ENCODE measurements at places on chromosomes 3 and 15.
A peak's percentile ranks its signal among the peaks of the same experiment; 100 is the strongest.

GRCh38 chr3:16319307-16319706 is 54.3 kb downstream of the OXNAD1 start:
- peak; percentile 60 for DNase-seq

GRCh38 chr3:172627057-172627809 is 83.6 kb downstream of the NCEH1 start:
- no peak for DNase-seq

DNA sequence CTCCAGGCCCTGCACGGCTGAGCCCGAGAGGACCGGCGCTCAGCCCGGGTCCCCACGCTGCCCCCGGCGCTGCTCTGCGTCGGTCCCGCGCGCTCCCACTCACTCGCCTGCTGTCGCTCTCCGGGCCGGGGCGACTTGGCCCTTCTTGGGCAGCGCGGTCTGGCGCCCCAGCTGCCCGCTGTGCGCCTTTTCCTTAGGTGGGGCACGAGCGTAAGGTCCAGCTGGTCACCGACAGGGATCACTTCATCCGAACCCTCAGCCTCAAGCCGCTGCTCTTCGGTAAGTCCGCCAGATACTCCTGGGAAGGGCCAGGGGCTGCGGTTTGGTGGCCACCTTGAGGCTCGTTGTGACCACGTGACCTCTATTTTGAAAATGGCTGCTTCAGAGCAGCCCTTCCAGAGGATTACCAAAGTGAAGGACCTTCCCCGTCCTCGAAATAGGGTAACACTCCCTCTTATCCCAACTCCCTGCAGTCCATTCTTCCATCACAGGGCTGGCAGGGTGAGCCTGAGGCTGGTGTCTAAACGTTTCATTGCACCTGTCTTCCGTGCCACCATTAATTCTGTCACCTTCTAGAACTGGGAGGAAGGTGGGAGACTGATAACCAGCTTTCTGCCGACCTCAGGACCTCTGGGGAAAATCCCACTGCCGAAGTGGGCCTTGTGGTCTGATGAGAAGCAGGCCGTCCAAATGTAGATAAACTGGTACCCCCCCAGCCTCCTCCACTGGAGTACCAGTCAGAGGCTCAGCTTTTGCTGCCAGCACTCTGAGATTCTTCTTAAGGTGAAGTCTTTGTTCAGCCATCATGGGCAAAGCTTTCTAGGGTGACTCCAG is 812 bp downstream of the P4HTM start:
- no peak for DNase-seq

DNA sequence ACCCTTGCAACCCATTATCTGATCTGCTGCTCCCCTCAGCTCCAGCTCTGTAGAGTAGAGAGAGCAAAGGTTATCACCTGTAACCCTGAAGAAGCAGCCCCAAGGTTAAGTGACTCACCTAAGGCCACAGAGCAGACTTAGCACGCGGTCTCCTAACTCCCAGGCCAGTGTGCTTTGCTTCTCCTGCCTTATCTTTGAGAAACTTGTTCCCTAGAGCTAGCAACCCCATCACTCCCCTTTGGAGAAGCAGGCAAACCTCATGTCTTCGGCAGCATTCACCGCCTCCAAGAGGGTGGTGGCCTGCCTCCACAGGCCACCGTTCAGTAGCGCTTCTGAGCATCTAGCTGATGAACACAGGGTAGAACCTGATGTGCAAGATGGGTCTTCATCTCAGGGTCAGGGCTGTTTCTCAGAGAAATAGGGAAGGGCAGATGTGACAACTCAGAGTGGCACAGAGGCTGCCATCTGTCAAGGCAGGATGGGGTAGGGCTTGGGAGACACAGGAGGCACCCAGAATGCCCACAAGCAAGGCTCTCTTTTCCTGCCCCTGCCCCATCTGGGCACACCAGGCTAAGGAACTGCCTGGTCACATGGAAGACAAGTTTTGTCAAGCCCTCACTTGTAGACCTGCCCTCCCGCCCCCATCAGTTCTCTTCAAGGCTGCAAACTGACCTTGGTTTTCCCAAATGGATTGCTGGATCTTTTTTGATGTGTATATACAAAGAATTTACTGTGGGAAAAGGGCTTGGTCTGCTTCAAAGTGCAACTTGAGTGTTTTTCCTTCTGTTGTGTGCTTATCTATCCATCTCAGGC is 34.9 kb upstream of the CLK3 start:
- no peak for DNase-seq

GRCh38 chr15:88004399-88004798 is 252.1 kb downstream of the NTRK3 start:
- no peak for DNase-seq

- DNase-seq, result no peak
Observed at GRCh38 chr3:47571391-47572175, 7.1 kb downstream of the CSPG5 start.

- DNase-seq, result no peak
Observed at GRCh38 chr3:31014317-31015040, 120.0 kb upstream of the GADL1 start.

DNA sequence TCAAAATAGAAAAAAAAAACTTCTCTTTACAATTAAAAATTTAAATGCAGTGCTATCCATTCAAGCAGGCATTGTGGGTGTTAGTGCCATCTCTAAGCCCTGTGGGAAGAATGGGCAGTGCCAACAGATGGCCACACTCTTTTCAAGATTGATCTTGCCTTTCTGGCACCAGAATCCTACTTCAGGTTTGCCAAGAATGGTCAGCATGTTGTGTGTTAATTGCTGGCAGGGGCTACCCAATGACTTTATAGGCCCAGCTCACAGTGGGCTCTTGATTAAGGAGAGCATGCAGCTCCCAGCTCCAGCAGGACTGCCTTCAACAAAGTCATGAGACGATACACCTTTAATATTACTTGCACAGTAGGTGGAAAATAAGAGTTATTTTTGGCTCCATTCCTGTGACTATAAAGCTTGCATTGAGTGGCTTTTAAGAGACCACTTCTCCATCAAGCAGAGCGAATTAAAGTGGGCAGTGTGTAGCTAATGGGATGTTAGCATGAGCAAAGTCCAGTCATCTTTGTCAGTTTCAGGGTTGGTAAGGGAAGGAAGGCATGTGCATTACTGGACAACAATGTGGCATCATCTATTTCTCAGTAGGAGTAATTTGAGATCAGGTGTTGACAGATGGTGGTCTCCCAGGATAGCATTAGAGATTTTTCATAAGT is 476.8 kb downstream of the C3orf38 start:
- DNase-seq, result no peak

DNA sequence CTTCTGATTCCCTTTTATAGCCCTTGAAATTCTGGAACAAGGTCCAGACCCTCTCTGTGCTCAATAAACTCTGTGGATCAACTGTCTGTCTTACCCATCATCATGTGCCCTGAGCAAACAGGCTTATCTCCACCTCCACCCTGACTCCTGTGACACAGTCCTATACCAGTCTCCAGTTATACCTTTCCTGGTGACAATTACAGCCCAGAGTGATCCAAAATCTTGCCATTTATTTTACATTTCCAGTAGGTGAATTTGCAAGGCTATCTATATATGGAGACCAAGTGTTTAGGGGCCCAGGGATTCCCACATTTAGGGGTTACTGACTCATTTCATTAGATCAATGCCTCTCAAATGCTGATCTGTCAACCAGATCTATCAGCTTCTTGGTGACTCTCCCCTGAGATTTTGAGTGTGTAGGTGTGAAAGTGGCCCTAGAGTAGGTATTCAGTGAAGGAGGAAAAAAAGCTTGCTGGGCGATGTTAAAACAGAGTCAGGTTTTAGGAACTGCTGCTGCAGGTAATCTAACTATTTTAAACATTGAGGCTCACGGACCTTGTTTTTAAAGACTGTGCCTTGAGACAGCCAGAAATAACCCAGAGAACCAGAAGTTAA is 229.6 kb upstream of the WNT5A start:
- DNase-seq, result no peak

- no peak for DNase-seq
Observed at GRCh38 chr3:197224034-197224444, 74.4 kb downstream of the DLG1 start.

- DNase-seq, result no peak
Observed at GRCh38 chr3:66629150-66629981, 128.5 kb upstream of the LRIG1 start.

GRCh38 chr15:98728082-98728810 is 79.9 kb downstream of the IGF1R start:
- DNase-seq, result no peak

- DNase-seq, result no peak
Observed at GRCh38 chr15:77659350-77660321, 26.9 kb upstream of the LINGO1 start.

DNA sequence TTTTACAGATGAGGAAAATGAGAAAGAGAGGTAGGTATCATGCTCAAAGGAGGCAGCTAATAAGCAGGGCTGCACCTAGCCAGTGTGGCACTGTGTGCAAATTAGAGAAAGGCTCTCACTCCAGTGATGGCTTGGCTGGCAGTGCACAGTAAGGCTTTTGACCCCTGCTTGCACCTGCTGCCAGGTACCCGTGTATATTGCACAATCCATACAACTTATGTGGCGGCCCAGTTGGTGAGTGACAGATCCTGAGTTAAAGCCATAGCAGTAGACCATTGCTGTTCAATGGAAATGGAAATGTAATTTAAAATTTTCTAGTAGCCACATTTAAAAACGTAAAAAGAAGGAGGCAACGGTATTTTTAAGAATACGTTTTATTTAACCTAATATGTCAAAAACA is 266.4 kb upstream of the AZI2 start:
- no peak for DNase-seq

- no peak for DNase-seq
Observed at GRCh38 chr3:126064627-126065258, 19.2 kb downstream of the SLC41A3 start.

All from effector CD8-positive, alpha-beta T cell (primary cell).